CD4-positive, alpha-beta memory T cell (primary cell): ENCODE measurements at places on chromosomes 11 and 22. TPM values are rescaled to one million over a fixed set of nuclear protein-coding genes. Genes with fewer than 3 reads are reported as not detected.

The MDK gene
- total RNA-seq: 5.6 TPM

GRCh38 chr11:74154620-74155281, 16.1 kb downstream of the C2CD3 start:
- no peak for DNase-seq

- no peak for DNase-seq
Observed at GRCh38 chr11:111010391-111011274, 234.9 kb upstream of the POU2AF2 start.

- no peak for DNase-seq
Observed at GRCh38 chr22:21731503-21731902, 4.1 kb downstream of the YPEL1 start.

GRCh38 chr11:120499088-120499487, 12.5 kb upstream of the GRIK4 start:
- DNase-seq: no peak

DNA sequence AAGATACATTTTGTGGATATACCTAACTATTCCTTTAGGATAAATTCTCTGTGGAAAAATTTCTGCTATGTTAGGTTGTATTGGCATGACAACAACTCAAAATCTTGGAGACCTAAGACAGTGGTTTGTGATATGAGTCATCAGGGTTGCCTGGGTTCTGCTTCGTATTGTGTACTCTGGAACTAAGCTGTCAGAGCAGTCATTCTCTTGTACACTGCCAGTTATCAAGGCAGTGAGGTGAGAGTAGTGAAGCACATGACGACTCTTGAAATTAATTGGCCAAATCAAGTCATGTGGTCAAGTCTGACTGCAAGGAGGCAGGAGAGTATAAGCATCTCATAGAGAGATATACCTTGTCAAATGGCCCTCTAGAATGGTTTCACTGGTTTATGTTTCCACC, 104.4 kb downstream of the FANCF start:
- DNase-seq: no peak

DNA sequence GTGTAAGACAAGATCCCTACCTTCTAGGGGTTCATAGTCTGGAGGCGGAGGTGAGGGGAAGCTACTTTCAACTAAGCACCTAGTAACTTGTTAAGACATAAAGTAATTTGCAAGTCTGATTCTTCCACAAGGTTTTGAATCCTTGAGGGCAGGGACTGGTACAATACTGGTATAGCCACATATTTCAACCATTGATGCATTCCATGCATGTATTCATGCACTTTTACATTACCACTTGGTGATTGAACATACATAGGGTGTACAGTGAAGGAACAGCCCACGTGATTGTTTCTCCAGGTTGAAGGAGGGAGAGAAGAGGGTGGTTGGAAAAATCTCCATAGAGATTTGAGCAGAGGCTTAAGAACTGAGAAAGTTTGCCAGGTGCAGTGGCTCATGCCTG, 62.0 kb upstream of the PAX6 start:
- DNase-seq: no peak

GRCh38 chr11:117219455-117219854, 12.4 kb downstream of the PCSK7 start:
- no peak for DNase-seq

The MCM5 gene
- 58.1 TPM for total RNA-seq

The RFPL1 gene
- total RNA-seq: not detected

- DNase-seq: no peak
Observed at GRCh38 chr22:17446698-17447097, 77.4 kb downstream of the CECR2 start.

DNA sequence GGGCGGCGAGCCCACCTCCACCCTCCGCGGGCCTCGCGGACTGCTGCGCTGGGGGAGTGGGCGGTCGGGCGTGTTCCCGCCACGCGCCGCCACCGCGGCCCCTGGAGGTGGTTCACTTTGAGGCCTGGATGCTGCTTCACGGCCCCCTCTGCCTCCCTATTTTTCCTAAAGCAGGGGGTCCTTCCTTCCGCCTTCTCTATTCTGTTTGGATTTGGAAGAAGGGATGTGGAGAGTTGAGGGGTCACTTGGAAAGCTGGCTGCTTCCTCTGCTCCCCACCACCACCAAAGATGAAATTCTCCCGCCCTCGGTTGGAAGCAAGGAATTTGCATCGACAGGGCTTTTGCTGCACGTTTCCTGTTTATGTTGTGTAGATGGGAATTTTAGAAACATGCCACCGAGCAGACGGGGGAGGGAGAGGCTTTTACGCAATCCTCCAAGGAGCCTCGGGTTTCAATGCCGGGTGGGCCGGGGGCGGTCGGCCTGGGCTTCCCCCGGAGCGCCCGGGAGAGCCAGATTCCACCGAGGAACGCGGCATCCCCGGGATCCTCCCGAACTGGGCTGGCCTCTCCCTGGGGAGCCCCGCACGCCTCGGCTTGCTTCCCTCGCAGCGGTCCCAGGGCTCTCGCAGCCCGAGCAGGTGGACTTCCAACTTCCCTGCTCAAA, 403 bp upstream of the SBF2 start:
- no peak for DNase-seq

The DCHS1 gene
- 6.7 TPM for total RNA-seq

The C22orf15 gene
- total RNA-seq: 1.5 TPM
